ENCODE measurements at places on chromosomes 7 and 10.

- no peak for DNase-seq
Measured at GRCh38 chr10:47116445-47116844, 183.6 kb upstream of the GDF10 start.

GRCh38 chr10:118163217-118163616, 116.5 kb upstream of the RAB11FIP2 start:
- DNase-seq: no peak

DNA sequence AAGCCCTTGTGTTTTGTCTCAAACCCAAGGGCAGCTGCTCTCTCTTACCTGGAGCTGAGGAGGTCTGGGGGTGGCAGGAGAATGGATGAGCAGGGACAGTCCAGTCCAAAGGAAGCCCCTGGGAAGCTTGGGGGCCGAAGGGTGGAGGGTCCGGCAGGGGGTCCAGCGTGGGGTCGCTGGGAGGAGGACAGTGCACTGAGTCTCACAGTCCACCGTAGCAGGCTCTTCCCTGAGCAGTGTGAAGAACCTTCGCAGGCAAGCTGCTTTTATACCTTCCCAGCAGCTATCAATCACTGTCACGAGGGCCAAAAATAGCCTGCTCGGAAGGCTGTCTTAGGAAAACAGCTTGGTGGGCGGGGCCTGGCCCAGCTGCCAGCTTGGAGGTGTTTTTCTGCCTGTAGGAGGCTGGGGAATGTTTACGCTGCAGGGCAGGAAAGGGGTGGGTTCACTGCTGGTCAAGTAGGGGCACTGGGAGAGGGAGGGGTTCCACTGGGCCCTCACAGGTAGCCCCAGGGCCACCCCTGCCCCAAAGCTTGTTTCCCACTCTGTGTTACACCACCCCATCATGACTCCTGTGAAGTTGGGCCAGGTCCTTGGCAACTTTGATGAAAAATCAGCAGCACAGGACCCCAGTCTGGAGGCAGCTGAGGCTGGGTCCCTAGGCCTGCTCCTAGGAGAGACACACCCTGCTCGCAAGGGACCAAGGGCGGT, at the start of gene DEPP1:
DEPP1 (minus strand) TSS at position 240 of the 711 bp plus-strand sequence. CDS start 779 bp downstream, outside the sequence.
- no peak for DNase-seq

DNA sequence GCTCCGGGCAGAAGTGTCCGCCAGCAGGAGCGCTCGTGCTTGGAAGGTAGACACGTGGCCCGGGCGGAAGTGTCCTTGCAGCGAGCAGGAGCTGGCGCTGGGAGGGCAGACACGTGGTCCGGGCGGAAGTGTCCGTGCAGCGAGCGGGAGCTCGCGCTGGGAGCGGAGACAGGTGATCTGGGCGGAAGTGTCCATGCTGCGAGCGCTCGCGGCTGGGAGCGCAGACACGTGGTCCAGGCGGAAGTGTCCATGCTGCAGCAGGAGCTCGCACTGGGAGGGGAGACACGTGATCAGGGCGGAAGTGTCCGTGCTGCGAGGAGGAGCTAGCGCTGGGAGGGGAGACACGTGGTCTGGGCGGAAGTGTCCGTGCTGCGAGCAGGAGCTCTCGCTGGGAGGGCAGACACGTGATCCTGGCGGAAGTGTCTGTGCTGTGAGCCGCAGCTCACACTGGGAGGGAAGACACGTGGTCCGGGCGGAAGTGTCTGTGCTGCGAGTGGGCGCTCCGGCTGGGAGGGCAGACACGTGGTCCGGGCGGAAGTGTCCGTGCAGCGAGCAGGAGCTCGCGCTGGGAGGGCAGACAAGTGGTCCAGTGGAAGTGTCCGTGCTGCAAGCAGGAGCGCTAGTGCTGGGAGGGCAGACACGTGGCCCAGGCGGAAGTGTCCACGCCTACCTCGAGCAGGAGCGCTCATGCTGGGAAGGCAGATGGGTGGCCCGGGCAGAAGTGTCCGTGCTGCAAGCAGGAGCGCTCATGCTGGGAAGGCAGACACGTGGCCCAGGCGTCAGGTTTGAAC, 41.1 kb upstream of the PRKAR1B start:
- no peak for DNase-seq

Measured in GM13977 (cell line).